ENCODE measurements at places on chromosomes 16 and 17.

DNA sequence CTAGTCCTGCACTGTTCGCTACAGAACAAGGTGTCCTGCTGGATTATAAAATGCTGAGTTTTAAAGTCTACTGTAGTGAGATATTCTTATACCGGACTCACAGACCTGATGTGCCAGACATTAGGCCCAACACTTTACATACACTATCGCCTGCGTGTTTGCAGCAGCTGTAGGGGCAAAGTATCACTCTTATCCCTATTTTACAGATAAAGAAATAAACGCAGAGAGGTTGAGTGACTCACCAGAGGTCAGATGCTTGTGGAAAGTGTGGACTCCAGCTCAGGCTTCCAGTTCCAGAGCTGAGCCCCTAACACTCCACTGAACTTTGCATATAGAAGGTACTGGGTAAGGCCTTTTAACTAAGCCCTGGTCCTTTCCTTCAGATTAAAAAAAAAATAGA, 47.4 kb downstream of the PLXDC1 start:
- no peak for DNase-seq

DNA sequence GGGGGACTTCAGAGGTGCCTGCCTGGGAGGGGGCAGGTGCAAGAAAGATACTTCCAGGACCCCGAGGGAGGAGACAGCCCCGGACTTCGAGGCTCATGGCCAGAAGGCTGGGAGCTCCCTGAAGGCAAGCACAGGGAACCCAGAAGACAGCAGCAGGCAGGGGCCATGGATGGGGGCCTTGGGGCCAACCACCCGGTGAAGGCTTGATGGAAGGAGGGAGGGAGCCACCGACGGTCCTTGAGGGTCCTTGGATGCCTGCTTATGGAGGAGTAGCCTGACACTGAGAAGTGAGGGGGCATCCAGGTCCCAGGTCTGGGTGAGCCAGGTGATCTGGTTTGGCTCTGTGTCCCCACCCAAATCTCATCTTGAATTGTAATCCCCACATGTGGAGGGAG, 89.7 kb downstream of the SEC14L1 start:
- DNase-seq, result no peak

GRCh38 chr16:24689128-24689527, 40.3 kb upstream of the TNRC6A start:
- DNase-seq, result no peak

DNA sequence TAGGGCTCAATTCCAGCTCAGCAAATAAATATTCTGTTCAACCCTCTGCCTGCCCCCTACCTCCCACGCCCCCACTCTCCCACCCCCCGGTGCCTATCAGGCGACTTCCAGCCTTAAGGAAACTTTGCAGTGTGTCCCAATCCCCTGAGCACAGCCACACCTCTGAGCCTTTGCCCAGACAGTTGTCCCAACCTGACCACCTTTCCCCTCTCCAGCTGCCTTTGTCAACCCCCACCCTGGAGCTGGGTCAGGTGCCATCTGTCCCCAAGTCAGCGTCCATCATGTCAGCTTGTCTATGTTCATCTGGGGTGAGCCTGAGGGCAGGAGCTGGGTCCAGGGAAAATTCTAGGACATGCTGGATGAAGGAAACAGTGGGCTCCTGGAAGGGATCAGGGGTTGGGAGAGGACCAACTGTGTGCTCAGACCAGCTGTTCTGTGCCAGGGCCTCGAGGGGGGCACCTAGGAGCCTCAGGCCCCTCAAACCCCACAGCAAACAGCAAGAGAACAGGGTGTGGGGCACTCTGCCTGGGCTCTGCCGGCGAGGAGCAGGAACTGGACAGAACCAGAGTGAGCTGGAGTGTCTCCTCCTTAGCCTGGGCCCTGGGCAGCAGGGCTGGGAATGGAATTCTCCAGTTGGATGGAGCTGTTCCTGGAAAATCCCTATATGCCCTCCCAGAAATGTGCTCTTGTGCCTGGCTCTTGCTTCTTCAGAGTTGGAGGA, 17.8 kb downstream of the CDH16 start:
- no peak for DNase-seq

DNA sequence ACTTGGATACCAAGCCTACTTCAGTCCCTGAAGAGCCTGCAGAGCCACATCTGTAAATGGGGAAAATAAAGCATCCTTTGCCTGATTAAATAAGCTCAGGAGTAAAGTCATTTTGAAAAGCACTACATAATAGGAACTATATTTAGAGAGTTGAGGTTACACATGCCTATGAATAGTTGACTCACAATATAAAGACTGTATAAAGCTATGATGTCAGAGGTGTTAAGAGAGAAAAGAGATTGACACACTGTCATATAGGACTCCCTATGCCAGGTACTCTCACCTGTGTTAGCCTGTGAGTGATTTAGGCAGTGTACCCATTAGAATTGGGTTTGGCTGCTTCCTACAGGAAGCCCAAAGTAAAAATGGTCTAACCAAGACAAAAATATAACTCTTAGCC, 87.7 kb upstream of the CRHR1 start:
- no peak for DNase-seq

All from T-cell (primary cell).